ENCODE measurements at places on chromosomes 2 and 18. TPM values are rescaled to one million over a fixed set of nuclear protein-coding genes. Genes with fewer than 3 reads are reported as not detected.

DNA sequence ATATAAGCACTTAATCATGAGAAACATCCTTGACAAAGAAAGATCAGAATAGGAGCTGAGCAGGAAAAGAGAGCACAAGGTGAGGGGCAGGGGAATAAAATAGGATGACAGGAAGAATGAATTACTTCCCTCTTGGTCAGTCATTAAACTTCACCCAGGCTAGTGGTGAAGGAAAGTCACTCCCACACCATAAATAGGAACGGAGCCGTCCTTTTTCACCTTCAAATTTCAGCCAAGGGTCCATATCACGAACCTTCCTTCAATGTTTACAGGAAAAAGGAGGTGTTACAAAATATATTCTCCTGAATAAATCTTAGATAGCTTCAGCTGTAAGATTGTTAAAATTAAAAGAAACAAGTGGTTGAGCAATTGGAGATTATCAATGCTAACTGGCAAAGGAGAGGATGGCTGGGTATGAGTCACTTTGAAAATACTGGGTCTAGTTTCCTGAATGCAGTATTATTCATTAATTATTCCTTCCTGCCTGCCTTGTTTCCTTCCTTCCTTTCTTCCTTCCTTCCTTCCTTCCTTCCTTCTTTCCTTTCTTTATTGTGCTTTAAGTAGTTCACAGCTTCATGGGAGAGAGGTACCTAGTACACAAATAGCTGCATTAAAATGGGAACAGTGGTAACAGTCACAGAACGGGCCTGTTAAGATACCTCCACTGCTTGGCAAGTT, 292.3 kb upstream of the ID2 start:
- DNase-seq = no peak

Gene DYSF
- total RNA-seq = 1.4 TPM

DNA sequence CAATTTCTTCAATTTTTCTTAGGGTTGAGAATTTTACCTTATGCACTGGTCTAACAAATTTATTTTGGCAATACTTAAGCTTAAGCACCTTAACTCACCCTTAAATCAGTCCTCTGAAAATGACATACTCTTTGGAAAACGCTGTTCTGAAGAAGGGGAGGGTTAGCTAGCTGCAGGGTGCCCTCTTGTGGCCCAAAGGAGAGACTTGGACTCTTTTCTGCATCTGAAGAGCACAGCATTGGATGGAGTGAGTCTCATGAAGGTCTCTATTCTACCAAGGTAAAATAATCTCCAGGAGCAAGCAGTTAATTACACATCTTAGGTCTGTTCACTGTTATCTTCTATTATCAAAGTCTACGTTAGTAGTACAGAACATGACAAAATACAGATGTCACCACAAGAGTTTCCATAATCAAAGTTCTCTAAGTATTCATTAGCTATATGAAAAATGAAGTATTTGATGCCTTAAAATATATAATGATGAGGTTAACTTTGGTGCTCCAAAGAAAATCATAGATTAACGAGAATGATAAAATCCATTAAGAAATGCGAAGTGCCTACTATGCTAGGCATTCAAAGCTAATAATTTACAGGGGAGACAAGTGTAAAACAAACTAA, 24.4 kb downstream of the PUM2 start:
- DNase-seq = peak; percentile 48

Gene DNAJC5G
- total RNA-seq = 1.3 TPM

Gene SERPINB12
- total RNA-seq = not detected

Gene LIMS3
- total RNA-seq = 3.0 TPM

- peak; percentile 50 for DNase-seq
These were observed at the start of gene MERTK for GRCh38 chr2:111897924-111898702. MERTK (plus strand) TSS chr2:111898607; CDS start chr2:111898736, 129 bp downstream.

- no peak for DNase-seq
These were observed 529.1 kb downstream of the ZNF804A start for GRCh38 chr2:185127412-185127811.

GRCh38 chr2:229851870-229852269, 69.9 kb downstream of the TRIP12 start:
- no peak for DNase-seq

GRCh38 chr2:37468170-37468569, 123.7 kb downstream of the QPCT start:
- no peak for DNase-seq

DNA sequence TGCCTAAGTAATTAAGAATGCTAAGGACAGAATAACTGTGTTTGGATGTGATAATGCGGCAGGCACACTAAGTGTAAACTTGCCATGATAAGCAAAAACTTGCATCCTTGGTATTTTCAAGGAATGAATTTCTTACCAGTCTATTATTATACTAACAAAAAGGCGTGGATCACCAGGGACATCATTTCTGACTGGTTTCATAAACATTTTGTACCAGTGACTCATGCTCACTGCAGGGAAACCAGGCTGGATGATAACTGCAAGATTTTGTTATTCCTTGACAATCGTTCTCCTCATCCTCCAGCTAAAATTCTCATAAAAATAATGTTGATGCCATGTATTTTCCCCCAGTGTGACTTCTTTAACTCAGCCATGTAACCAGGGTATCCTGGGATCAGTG, 289.5 kb downstream of the CDCA7 start:
- DNase-seq = no peak
